AG04449 (cell line): ENCODE measurements at places on chromosomes 2 and 18.

DNA sequence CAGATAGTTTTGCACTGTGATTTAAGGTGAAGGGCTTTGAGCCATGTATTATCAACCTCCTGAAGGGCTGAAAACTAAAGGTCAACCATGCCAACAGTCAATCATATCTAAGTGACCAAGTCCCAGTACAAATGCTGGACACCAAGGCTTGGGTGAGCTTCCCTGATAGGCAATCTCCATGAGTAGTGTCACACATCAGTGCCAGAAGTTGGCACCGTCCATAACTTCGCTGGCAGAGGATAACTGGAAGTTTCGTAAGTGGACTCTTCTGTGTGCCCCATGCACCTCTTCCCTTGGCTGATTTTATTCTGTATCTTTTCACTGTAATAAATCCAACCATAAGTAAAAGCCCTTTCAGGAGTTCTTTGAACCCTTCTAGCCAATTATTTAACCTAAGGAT, 13.2 kb downstream of the REV1 start:
- DNase-seq: no peak

- DNase-seq: no peak
These were observed 379.0 kb downstream of the ZEB2 start for GRCh38 chr2:144140891-144141290.

DNA sequence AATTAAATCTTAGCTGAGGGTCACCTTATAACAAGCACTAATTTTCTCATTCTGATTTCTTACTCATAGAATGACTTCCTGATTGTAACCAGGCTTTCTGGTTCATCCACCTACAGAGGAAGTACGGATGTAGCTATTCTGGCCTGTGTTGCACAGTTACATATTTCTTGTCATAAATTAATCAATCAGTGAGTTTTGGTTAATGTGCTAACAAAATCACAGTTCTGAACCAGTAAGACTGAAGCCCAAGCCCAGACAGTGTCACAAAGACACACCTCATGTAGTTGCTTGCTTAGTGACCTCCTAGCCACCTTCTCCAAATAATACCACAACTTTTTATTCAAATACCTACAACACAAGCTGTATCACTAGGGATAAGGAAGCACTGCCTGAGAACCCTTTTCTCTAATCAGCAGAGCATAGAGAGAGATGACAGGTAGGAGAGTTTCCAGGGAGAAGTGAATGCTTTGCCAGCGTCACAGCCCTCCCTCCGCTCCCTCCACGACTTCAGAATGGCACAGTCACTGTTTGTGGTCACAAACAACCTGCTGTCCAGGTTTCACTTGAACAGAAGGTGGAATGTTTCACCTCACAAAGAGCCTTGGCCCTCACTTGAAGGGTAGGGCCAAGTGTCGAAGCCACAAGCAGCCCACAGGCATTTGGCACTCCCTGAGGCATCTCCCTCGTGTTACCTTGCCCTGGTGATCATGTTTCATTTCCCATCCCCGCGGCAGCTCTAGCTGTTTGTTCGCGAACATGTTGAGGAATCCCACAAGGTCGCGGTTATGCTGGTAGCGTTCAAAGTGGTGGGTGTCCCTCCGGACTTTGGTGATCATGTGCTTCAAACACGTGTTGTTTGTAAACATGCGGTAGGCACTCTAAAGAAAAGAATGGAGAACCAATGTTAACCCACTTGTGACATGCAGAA, 120.8 kb upstream of the STK17B start:
- DNase-seq: no peak

DNA sequence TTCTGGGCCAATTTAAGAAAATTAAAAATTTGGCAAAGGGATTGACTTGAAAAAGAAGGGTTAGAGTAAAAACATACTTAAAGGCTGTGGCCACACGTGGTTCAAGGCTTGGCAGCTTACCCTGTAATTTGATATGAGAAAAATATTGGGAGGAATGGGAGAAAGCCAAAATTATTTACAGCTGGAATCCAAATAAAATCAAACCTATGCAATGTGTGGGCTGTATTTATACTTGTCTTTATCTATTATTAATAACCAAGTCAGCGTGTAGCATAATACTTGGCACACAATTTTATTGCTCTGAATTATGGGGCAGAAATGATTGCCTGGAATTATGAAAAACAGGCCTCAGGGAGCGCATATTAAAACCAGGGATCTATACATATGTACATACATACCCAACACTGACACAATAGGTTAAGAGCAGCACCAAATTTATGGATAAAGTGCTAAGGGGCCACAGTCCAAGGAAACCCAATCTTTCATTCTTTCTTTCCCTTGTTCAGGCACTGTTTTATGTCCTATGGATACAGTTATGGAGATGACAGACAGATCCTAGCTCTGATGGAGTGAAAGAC, 35.6 kb downstream of the FAM124B start:
- no peak for DNase-seq

DNA sequence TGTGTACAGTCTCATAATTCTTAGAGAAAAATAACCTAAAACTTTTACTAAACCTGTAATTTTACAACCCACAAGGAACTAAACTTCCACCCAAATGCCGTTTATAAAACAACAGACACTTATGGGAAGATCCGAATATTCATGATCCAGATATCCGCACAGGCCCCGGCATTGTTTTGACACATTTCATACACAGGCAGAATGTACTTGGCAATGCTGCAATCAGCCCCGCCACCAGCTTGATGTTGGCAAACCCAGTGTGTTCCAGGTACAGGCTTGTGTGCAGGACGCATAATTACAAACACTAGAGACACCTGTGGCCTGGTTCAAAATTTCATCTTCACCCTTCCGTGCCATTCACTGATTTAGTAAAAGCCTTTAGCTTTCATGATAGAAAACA, 393.0 kb upstream of the SALL3 start:
- no peak for DNase-seq

DNA sequence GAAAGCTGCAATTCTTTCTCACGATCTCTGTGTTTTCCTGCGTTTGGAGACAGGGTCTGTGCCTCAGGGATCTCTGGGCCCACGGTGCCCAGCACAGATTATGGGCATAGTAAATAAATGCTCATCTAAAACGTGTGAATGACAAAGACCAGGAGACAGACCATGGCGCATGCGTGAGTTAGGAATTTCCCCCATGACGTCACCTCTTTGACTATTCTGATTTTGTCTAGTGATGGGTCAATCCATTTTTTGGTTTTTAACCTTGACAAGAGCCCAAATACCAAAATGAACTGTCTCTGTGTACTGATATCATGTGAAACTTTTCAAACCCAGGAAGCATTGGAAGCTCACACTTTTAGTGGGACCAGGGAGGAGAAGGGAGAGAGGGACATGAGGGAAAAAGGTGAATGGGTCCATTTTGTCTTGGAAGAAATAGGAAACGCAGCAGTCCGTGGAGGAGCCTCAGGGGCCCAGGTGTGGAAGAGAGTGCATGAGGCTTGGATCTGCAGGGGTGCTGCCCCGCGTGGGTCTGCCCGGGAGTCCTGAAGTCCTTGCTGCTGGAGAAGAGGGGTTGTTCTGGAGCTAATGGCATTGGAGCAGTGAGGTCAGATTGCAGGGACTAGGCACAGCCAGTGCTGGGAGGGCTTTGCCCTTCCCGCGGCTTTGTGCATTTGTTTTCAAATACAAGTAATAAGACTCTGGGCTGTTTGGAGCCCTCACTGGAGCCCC, 172.2 kb downstream of the ASB1 start:
- no peak for DNase-seq

DNA sequence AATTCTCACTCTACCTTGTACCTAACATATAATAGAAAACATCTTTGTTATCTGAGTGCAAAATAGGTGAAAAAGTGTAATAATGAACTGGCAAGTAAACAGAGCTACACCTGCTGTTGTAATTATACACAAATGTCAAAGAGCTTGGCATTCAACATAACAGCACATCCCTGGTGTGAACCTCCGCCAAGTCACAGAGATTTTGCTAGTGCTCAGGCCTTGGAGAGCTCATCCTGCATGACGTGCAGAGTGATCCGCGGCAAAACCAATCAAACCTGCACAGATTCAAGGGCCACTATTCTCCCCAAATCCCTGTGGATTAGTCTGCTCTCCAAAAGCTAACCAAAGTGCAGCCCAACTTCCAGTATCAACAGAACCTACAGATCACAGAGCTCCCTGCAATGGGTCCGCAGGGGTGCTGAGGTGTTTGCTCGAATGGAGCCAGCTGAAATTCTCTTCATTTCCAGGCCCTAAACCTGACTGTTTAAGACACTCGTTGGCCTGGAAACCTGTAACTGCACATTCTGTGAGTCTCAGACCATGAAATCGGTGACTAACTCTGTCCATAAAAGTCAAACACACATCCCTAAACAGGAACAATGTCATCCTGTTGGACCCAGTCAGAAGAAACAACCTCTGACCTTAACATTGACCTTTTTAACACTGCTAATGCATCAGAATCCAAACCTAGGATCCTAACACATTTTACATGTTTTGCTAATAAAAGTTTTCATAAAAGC, 111.8 kb downstream of the EPB41L3 start:
- no peak for DNase-seq

GRCh38 chr18:37242091-37242490, 323.5 kb downstream of the CELF4 start:
- DNase-seq: no peak

DNA sequence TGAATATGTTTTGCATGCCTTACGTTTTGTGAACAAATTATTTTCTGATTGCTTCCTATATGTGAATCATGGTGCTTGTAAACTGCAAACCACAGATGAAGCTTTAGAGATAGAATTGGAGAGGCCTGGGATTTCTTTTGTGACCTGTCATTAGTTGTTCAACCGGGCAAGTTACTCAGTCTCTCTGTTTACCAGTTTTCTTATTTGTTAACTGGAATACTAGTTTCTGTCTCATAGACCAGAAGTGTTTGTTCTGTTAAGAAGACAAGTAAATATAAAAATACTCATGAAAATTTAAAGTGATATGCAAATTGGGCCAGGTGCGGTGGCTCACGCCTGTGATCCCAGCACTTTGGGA, 27.3 kb downstream of the DGKD start:
- DNase-seq: no peak

- DNase-seq: peak; percentile 90
These were observed 190.7 kb downstream of the MTCL1 start for GRCh38 chr18:8895987-8896619.

- DNase-seq: no peak
These were observed 80.7 kb upstream of the RASGRP3 start for GRCh38 chr2:33395655-33396249.

DNA sequence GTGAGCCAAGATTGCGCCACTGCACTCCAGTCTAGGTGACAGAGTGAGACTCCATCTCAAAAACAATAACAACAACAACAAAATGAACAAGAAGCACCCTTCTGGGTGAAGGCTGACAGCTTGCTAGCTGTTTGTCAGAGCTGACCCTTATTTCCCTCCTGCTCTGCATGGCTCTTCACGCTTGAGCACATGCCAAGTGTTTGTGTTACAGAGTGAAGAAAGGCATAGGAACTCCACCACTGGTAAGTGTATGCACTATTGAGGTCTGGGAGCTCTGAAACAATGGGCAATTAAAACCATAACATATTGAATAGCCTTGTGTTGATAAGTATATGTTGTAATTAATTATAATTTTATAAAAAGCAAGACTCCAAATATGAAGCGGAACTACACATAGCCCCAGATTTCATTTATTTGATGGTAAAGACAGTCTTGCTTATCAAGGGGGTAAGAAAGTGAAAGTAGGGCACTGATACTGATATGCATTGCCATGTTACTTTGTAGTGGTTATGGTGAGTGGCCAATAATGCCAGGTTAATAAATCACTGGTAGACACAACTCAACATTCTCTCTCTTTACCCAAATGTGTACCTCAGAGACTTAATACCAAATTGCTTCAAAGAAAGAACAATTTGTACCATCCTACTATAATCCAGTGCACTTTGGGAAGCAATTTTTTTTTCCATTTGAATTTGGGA, 163.4 kb downstream of the VWC2L start:
- DNase-seq: no peak

DNA sequence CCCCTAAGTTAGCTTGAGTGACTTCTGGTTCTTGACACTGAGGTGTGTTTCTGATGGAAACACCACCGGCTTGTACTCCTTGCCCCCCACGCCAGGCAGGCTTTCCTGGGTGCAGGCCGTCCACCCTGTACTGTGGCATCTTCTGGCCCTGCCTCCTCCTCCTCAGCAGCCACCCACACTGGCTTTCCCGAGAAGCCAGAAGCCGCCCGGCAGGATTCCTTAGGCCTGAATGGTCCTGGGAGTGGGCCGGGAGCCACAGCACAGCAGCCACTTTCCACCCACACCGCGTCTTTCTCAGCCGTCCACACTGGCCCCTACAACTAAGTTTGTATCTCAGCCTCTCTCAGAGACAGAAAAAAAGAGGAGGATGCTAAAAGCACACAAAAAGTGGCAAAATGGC, 2.1 kb upstream of the HSBP1L1 start:
- no peak for DNase-seq

- no peak for DNase-seq
These were observed 58.0 kb downstream of the MYL12B start for GRCh38 chr18:3319894-3320454.

DNA sequence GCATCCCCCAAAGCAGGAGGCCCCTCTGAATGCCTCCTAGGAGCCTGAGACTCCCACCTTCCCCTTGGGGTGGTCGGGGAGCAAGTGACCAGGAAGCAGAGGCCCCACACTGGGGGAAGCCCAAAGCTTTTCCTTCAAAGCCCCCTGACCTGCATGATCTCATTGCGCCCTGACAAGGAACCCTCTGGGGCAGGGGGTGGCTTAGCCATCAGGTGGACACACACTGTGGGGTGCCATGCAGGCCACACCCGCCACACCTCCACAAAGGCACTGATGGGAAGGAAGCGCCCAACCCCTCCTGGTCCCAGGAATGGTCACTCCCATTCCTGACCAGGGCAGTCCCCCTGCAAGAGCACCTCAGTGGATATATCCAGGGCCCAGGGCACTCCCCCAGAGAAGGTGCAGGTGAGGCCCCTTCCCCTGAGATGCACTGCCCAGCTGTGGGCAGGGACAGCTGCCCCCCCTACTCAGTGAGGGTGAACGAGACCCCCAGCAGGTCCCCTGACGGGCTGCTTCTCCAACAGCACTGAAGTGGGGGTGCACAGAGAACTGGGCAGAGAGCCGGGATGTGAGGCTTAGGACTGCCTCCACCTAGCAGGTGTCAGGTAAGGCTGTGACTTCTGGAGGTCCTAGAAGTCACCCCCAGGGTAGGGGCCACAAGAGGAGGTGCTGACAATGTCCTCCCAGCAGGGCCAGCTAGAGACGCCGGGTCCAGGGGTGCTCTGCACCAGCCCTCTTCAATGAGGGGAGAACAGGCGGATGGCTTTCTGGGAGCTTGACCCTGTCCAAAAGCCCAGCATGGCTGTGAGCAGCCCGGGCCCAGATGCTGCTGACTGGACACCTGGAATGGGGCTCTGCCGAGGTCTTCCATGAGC, 31.5 kb downstream of the HS6ST1 start:
- DNase-seq: no peak

DNA sequence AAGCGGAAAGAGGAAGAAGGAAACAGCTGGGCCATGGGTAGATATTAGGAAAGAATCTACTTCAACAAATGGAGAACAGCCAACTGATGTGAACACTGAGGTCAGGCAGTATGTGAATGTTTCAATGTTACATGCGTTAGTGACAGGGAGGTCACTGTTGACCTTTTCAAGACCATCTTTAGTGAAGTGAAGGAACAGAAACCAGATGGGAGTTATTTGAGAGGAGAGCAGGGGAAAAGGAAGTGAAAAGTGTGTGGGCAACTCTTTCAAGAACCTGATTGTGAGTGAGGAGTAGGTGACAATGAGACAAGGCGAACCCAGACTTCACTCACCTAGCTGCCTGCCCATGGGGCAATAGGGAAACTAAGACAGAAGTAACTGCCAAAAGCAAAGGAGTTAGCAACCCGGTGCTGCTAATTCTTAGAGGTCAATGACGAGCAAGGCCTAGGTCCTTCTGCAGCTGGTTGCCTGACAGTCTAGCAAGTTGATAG, 67.0 kb downstream of the SP3 start:
- DNase-seq: no peak
